Karpas-422 (cell line): ENCODE measurements at places on chromosomes 7 and 10.

DNA sequence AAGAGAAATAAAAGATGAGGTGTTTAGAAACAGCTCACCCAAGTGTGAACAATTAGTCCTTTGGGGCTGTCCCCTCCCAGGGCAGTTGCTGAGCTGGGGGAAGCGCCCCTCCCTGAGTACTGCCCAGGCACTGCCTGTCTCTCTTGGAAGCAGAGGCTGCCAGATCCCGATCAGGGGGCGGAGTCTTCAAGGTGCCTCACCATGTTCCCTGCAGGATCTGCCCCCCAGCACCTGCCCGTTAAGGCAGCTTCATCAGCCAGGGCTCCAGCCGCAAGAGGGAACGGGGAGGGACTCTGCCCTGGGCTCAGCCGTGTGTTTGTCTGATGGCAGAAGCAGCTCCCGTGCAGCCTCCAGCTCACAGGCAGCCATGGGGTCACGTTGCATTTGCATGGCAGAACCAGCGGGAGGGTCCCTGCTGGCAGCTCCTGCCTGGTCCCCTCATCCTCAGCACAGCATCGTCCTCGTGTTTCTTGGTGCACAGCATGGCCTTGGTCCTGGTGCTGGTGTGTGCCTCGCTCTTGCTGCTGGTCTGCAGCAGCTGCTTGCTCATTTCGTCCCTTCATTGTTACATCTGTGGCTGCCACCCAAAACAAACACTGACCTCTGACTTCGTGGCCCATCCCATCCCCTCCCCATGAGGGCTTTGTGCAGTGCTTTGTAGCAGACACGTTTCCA is 10.7 kb upstream of the DPYSL4 start:
- DNase-seq, result no peak

GRCh38 chr10:27235706-27236105 is 4.9 kb downstream of the ACBD5 start:
- no peak for DNase-seq

DNA sequence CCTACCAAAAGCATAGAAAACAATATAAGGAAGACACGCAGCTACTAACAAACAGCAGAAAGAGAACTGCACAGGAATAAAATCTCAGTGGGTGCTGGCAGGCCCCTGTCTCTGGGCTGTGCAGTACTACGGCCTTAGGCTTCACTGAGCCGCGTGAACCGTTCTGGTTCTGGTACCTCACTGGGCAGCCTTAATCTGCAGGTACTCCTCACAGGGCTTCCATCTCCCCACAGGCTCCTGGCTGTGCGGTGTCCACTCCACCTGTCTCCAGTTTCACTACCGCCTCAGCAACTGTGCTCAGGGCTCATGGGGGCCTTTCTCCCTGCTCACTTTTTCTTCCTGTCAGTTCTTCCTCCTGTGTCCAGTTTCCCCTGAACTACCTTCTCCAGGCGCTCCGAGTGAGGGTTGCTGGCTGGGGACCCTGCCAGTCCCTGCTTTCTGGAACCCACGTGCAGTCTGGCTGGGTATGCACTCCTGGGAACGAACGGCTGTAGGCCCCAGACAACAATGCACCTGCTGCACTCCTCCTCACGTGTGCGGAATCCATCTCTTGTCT is 75.7 kb downstream of the VIPR2 start:
- DNase-seq, result no peak

- DNase-seq, result no peak
These were observed 82.2 kb downstream of the NOD1 start for GRCh38 chr7:30396389-30396788.

GRCh38 chr10:35783305-35783838 is 141.3 kb upstream of the FZD8 start:
- no peak for DNase-seq
